Inflammatory macrophage (primary cell): ENCODE measurements at places on chromosomes 2 and 18.

GRCh38 chr2:124805060-124805459, 780.0 kb downstream of the CNTNAP5 start:
- no peak for DNase-seq

GRCh38 chr2:175861958-175862357, 140.1 kb downstream of the LNPK start:
- DNase-seq, result no peak

GRCh38 chr2:239302083-239302807, 98.6 kb downstream of the HDAC4 start:
- no peak for DNase-seq

DNA sequence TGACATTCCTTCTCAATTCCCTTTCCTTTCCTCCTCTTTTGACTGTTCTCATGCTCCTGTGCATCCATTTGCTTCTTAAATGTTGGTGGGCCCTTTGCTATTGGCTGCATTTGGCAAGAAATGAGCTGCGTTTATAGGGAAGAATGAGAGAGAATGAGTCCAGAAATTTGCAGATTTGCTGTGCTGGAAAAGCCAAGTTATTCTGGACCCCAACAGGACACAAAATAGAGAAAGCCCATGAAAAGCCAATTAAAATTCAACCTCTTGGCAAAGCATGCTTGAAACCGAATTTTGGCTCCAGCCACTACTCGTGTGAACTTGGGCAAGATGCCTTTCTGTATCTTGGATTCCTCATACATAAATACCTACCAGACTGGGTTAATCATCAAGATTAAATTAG, 1.3 kb upstream of the SCLY start:
- no peak for DNase-seq

- peak; percentile 86 for DNase-seq
Measured at GRCh38 chr2:20365249-20365817, 14.7 kb upstream of the PUM2 start.

GRCh38 chr2:170030040-170030439, 147.9 kb upstream of the MYO3B start:
- DNase-seq, result peak; percentile 2

DNA sequence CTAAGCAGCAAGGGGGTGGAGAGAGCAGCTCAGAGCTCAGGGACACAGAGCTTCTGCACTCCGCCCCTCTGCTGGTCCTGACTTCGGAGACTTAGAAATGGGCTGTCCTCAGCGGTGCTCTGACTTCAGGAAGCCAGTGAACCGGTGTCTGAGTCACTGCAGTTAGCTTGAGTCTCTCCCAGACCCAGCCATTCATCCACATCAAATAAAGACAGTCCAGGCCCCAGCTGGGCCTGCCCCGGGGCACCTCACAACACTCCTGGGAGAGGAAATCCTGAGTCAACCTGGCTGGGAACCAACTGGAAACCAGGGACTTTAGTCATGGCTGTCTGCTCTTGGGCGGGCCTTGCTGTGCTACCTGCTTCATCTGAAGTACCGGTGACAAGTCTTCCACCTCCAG, 5.4 kb upstream of the ITGB6 start:
- DNase-seq, result no peak

DNA sequence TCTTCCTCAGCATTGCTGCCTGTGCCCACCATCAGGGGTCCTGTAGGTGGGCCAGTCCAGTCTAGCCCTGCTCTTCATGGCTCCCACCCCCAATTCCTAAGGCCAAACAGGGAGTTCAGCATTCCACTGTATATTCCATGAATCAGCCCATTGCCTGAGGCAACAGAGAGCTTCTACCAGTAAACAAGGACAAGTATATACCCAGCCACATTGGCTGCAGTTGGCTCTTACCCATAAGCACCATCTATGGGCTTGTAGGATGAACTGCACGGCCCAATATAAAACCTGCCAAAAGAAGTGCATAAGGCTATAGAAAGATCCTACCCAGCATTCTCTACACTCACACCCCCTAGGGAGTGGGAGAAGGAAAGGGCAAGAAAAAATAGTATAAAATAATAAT, 95.1 kb upstream of the SALL3 start:
- no peak for DNase-seq

DNA sequence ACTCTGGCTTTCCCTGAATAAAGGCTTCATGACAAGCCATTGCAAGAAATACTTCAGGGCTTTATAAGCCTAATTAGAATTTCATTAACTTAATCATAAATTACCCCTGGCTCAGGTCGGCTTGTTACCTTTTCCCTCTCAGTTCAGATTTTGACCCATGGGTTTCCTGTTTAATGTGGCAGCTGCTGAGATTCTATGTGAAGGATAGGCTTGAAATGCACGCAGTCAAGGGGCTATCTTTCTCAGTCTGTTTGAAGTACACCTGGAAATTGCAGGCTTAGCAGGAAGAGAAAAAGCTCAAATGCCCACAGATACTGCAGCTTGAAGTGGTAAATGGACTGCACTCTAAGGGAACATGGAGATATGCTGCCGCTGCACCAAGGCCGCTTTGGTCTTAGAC, 49.4 kb downstream of the CAVIN2 start:
- no peak for DNase-seq

DNA sequence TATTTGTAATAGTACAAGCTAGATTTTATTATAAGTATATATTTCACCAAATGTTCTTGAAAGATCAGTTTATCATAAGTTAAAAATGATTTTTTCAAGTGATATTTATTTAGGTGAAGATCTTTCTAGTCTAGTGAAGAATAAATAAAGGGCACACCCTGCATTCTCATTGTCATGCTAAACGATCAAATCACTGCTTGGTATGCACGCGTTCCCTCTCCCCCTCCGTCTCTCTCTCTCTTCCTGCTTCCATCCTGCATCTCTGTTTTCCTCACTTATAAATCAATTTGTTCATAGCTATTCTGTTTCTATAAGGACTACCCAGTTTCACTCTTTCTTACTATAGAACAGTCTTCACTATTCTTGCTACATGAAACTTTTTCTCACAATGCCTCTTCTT, 1067.4 kb downstream of the LRP1B start:
- no peak for DNase-seq

- no peak for DNase-seq
Measured at GRCh38 chr2:1661891-1662605, 82.3 kb downstream of the PXDN start.

DNA sequence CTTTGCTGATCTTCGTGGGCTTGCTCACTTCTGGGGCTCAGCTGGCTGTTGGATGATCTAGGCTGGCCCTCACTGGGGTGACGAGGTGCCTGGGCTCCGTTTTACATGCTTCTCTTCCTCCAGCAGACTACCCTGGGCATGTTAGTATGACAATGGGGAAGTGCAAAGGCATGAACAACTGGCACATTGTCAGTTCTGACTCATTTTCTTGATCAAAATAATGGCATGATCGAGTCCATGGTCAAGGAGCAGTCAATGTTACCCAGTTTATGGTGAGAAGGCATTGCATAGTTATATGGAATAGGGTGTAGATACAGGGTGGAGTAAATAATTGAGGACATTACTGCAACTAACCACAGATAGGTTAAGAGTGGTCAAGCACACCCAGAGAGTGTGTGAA, 10.0 kb upstream of the UPP2 start:
- DNase-seq, result no peak

DNA sequence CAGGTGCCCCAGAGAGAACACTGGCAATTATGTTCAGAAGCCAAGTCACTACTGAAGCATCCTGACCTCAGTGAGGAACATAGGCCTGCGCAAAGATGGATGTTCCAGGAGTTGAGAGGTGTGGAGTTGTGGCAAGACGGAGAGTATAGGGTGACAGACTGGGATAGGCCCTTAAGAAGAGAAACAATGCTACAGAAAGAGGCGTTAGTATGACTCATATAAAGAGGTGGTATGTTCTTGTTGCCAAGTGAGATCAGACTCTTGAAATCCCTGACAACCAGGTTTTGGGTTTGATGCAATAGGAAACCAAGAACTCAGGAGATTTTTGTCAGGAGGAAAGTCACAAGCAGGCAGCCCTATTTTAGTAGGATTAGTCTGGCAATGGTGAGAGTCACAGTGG, 185.6 kb downstream of the RIT2 start:
- no peak for DNase-seq

- no peak for DNase-seq
Measured at GRCh38 chr18:61992285-61992684, 99.5 kb upstream of the RNF152 start.

DNA sequence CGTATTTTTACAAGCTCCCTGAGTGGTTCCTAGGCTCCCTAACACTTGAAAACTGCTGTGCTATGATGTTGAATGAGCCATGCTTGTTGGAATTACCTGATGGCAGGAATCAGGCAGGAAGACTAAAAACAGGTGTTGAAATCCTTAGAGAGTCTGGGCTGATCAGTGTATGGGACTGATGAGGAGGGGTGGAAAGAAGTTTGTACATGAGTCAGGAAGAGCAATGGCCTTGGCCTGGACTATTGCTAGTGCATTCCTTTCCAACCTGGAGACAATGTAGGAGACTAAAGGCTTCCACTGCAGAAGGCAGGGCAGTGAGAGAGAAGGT, 25.0 kb upstream of the TMBIM1 start:
- DNase-seq, result no peak

- no peak for DNase-seq
Measured at GRCh38 chr2:213818436-213818835, 534.2 kb downstream of the SPAG16 start.

DNA sequence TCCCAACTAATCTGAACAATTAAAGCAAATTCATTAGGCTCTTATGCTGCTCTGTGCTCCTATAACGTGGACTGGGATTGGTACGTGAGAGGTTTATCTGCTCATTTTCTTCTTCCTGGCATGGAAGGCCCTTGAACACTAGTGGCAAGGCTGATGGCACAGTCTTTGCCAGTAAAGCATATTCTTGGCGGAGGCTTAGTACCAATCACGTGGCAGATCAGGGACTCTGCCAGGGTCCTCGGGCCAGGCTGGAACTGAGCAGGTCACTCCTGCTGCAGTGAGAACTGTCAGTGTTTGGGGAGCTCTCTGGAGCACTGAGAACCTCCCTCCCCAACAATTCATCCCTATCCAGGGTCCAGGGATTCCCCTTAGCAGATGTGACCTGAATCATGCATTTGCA, 3.7 kb upstream of the ALPK2 start:
- no peak for DNase-seq

DNA sequence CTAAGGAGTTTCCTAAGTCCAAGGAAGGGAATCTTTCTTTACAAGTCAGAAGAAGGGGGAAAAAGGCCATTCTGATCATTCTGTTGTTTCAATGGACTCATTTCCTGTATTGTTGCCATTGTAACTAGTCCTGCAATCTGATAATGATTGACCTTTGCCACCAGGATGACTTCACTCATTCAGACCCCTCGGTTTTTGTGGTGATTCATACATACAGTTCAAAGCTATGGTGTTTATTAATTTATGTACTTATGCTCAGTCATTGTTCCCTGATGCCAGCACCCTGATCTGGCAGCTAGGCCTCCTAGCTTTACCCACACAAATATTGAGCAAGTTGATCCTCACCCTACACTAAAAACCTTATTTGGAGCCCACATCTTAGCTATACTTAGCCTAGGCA, 57.6 kb upstream of the ZNF519 start:
- no peak for DNase-seq

DNA sequence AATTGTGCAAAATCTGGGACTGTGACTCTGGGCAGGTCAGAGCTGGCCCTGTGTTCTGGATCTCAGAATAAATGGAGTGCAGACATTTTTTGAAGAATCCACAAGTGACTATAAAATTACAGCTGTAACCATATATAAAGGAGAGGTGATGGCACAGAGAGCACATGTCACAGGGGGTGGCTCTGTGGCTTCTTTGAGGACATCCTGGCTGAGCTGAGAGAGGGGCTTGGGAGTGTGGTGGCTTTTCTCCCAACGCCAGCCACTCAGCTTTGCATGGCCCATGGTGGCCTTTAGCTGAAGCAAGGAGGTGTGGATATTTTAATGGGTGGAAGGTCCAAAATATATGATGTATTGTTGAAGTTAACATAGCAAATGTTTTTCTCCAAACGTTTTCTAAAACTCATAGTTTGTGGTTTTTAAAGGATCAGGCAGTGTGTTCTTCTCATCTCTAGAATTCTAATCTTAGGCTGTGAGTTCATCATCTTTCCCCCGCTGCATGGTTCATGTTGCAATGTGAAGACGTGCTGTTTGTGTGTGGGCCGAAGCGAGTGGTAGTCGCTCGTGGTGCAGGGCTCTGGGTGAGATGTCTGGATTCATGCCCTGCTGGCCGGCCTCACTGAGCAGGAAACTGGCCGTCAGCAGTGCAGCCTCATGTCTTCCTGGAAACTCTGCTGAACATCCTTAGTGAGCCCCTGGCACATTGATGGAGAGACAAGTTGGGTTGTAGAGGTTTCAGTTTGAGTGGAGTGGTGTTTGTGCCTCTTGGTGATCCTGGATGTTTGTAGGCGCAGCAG, 109.9 kb downstream of the ZNF236 start:
- peak; percentile 27 for DNase-seq

GRCh38 chr2:107174171-107174570, 288.2 kb upstream of the ST6GAL2 start:
- DNase-seq, result no peak

GRCh38 chr2:130261970-130262760, 63.9 kb upstream of the TUBA3E start:
- DNase-seq, result no peak

DNA sequence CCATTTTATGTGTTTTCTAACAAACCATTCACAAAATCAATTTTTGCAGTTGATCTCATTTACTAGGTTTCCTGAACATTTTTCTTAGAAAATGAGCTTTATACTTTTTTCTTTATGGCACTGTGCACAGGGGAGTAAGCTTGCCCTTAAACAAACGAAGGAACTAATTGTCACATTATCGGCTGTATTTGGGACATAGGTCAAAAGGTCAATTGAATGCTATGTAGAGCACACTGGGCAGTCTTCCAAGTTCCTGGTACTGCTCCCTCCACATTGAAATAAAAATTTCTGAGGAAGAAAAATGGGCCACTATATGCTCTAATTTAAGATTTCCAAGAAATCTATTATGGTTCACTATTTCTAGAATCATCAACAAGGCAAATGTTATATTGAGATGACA, 93.6 kb upstream of the TMEFF2 start:
- DNase-seq, result no peak

DNA sequence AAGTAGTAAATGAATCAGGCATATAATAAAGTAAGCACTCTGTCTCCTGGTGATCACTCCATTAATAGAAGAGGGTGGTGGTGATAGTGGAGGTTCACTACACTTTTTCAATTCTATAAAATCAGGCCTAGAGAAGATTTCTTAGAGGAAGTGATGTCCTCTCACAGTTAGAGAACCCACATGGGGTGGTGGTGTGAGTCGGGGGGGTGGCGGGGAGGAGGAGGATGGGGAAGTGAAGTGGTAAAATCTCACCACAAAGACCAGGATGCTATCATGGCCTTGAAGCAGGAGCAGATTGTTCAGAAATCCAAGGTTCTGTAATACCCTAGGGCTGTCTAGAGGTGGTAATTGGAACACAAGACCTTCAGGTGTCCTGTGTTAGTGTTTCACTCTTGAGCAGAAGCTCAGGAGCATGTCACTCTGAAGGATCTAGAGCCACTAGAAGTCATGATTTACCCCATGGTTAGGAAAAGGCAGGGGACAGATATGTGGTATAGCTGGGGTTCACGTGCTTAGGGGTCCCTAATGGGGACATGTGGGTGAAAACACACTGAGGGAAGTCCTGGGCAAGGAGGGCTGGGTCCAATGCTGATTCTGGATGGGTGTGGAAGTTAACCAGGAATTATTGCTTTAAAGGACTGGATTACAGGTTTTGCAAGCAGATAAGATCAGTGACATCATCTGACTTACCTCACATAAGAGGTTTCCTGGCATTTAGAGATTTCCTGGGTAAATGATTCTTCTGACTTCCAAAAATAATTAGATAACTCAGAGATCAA, 31.0 kb downstream of the RNF125 start:
- peak; percentile 79 for DNase-seq
